CD4-positive, alpha-beta memory T cell (primary cell): ENCODE measurements at places on chromosomes 6 and 20. TPM values are rescaled to one million over a fixed set of nuclear protein-coding genes. Genes with fewer than 3 reads are reported as not detected.

PRND gene
- 0.04 TPM for polyA plus RNA-seq

SLC35D3 gene
- not detected for polyA plus RNA-seq

COX7A2 gene
- 809 TPM for polyA plus RNA-seq

HLA-G gene
- 4.9 TPM for polyA plus RNA-seq
